Progenitor cell of endocrine pancreas (in vitro differentiated cells): ENCODE measurements at places on chromosomes 2 and 18.

GRCh38 chr2:66539452-66539851 is 104.5 kb downstream of the MEIS1 start:
- no peak for DNase-seq

- no peak for DNase-seq
Measured at GRCh38 chr2:77520641-77521547, 1.3 kb downstream of the LRRTM4 start.

DNA sequence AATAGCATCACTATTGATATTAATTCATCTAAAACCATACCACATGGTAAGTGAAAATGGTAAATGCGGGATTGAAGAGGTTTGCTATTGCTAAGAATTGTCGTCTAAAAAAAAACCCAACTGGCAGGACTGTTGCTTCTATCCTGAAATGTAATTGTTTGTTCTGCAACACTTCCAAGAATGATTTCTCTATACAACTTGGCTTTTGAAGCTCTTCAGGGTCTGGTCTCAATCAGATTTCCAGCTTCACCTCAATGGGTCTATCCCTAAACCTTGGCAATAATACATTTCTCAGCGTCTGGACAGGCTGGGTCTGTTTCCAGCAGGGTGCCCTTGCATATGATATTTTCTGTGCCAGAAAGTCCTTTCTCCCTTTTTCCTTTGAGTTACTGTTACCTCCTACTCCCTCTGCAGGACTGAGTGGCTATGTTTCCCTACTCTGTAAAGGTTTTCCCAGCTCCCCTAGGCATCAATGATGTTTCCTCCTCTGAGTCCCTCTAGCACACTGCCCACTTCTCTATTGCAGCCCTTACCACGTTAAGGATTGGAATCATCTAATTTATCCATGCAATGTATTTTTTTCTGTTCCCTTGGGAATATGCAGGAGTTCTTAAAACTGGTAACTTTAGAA is 118.2 kb upstream of the REV1 start:
- DNase-seq: no peak

- DNase-seq: peak; percentile 25
Measured at GRCh38 chr2:60316381-60317033, 236.9 kb downstream of the BCL11A start.

DNA sequence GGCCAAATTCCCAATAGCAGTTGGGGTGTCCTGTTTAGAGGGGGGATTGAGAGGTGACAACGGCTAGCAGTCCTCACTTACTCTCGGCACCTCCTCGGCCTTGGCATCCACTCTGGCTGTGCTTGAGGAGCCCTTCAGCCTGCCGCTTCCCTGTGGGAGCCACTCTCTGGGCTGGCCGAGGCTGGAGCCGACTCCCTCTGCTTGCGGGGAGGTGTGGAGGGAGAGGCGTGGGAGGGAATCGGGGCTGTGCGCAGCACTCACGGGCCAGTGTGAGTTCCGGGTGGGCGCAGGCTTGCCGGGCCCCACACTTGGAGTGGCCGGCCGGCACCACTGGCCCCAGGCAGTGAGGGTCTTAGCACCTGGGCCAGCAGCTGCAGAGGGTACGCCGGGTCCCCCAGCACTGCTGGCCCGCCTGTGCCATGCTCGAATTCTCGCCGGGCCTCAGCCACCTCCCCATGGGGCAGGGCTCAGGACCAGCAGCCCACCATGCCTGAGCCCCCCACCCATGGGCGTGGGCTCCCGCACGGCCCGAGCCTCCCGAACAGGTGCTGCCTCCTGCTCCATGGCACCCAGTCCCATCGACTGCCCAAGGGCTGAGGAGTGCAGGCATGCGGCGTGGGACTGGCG is 705.9 kb upstream of the ZNF804A start:
- no peak for DNase-seq

- DNase-seq: peak; percentile 86
Measured at GRCh38 chr18:8608795-8609658, at the start of gene RAB12. Gene RAB12 (plus strand): TSS chr18:8609437. CDS start chr18:8609440, 3 bp downstream.

DNA sequence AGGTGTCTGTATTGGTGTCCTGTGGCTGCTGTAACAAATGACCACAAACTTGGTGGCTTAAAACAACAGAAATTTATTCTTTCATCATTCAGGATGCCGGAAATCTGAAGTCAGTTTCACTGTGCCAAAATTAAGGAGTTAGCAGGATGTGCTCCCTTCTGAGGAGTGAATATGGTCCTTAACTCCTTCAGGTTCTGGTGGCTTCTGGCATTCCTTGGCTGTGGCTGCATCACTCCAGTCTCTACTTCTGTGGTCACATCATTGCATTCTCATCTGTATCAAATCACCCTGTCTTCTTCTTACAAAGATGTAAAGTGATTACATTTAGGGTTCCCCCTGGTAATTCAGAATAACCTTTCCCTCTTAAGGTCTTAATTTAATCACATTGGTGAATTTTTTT is 12.6 kb downstream of the GPD2 start:
- no peak for DNase-seq
